ENCODE measurements at places on chromosomes 16 and 17.
A peak's percentile ranks its signal among the peaks of the same experiment; 100 is the strongest.

DNA sequence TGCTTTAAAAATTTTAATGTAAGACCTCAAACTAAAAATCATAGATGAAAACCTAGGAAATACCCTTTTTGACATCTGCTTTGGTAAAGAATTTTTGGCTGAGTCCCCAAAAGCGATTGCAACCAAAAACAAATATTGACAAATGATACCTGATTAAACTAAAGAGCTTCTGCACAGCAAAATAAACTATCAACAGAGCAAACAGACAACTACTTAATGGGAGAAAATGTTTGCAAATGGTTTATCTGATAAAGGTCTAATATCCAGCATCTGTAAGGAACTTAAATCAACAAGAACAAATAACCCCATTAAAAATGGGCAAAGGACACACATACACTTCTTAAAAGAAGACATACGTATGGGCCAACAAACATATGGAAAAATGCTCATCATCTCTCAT is 242.5 kb downstream of the BCAS3 start:
- no peak for DNase-seq

DNA sequence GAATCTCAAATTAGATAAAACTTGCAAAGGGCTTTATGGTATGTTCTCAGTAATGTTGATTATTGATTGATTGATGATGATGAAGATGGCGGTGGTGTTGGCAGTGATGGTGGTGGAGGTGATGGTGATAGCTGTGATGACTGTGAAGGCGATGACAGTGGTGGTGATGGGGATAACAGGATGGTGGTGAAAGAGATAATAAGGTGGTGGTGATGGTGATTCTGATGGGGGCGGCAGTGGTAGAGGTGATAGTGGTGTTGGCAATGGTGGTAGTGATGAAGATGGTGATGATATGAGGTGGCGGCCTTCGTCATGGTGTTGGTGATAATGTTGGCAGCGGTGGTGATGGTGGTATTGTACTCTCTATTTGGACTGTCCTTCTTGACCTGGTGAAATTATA is 238.3 kb downstream of the XYLT1 start:
- DNase-seq, result no peak

DNA sequence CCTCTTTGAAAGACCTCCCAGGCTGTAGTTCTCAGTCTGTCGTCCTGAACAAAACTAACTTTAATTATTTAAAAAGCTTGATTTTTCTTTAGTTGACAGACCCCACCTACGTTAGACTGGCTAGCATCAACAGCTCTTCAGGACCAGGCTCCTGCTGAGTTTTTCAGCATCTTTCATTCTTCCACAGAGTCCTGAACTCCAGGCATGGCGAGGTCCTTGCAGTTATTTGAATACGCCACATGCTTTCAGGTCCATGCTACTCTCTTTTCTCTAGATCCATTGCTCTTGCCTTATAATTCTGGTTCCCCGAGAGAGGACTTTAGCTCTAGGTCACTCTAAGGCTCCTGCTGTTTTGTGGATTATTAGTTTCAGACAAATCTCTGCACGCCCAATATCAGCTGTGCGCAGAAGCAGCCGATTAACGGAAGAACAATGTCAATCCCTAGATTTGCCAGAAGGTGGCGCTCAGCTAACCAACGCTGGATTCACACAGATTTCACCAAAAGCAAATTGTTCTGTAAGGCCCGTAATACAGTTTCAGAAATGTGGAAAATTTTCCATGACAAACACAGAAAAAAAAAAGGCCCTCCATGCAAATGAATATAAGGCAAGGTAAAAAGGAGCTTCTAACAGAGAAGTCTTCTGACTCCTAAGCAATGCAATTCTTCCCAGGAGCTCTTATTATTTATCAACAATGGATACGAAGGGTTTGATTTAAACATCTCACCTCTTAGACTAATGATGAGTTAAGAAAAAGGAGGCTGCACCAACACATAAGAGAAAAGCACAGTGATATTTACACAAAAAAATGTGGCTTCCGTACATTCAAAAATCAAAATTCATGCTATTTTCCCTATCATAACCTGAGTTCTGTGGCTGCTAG is 33.5 kb upstream of the BCO1 start:
- peak; percentile 18 for DNase-seq

DNA sequence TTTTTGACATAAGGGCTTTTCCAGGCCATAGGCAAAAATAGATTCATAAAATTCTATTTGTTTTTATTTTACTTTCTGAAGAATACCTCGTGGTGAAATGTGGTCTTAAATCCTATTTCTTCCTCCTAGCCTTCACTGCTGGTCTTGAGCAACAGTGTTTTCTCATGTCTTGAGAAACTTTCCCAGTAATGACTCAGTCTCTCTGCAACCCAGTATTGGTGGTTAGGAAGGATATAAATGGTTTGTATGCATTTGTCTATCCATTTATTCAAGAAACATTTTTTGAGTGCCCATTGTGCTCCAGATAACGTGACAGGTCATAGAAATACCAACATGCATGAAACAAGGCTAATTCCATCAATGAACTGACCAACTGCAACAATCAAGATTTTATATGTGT is 213.9 kb downstream of the TMEM114 start:
- DNase-seq, result no peak

DNA sequence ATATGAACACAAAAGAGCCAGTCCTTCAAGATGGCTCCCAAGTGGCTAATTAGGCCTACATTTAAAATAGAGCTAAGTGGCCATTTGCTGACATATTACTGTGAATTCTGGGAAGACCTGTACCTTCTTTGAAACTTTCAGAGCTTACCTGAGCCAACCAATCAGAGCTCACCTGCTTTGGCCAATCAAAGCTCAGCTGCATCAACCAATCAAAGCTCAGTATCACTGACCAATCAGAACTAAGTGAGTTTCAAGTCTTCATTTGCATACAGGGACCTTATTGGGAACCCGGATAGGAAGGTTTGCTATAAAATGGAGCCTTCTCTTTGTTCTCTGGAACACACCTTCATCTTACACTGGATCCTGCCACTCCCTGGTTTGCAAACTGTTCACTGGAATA is 63.7 kb downstream of the FOXL1 start:
- no peak for DNase-seq

- DNase-seq, result no peak
Observed at GRCh38 chr17:9956474-9957131, 51.5 kb upstream of the RCVRN start.

GRCh38 chr17:2980211-2980903 is 83.0 kb downstream of the OR1D5 start:
- no peak for DNase-seq

- no peak for DNase-seq
Observed at GRCh38 chr16:54291656-54292487, 5.3 kb upstream of the IRX3 start.

DNA sequence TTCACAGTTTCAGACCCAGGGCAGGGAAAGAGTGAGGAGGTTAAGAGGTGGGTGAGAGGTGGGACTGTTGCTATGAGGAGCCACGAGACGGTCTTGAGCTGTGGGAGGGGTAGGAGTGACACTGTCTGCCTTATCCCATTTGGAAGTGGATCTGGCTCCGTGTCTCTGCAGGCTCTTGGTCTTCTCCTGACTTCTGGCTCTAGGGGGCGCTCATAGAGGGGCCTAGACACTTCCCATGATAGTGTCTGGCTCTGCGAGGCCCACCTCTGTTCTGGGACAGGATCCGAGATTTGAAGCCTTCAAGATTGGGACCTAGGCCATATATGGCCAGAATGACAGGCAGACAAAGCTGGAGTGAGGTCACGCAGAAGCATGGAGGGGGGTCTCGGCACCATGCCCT is 204.5 kb downstream of the GSG1L start:
- no peak for DNase-seq

DNA sequence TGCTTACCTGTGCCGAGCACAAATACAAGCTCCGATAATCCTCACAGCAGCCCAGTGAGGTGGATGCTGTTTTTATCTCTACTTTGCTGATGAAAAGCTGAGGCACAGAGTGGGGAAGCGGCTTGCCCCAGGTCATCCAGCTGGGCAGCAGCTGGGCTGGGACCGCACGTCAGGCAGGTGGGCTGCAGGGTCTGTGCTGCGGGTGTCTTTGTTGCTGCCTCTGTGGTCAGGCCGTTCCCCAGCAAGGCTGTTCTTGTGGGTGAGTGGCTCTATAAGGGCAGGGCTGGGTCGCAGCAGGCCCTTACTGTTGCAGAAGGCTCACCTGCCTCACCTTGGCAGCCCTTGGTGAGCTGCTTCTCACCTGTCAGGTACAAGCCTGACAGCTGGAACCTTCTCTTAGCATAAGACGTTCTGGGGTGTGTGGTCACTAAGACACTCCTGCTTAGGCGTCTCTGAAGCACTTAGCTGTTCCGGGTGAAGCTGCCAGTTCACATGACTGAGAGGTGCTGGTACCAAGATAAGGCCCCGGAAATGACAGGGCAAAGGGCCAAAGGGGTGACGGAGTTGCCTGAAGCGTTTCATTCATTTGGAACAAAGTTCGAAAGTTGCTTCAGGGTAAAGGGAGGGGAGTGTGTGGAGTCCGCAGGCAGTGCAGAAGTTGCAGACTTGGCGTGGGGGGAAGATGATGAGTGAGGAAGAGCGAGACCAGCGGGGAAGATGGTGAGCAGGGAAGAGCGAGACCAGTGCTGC is 17.4 kb downstream of the IRF8 start:
- DNase-seq, result no peak

DNA sequence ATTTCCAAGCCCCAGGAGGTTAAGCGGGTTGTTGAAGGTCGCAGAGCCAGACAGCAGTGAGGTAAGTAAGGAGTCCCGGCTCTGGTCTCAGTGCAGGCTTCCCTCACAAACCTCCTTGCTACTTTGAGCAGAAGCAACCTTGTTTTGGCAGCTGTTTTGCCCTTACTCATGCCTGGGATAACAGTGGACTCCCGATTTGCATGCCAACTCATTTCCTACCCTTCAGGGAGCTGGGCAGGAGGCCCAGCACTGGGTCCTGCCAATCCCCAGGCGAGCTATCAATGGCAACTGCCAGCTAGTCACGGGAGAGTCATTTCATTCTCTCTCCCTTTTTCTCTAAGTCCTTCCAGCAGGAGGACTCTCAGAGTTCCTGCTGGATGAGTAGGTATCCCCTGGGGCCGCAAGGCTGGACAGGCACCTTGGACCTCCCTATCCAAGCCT is 72.0 kb upstream of the KSR1 start:
- DNase-seq, result no peak

GRCh38 chr17:17175340-17175739 is 30.8 kb downstream of the PLD6 start:
- DNase-seq, result no peak

GRCh38 chr17:81336296-81336929 is 41.3 kb upstream of the SLC38A10 start:
- DNase-seq, result no peak

DNA sequence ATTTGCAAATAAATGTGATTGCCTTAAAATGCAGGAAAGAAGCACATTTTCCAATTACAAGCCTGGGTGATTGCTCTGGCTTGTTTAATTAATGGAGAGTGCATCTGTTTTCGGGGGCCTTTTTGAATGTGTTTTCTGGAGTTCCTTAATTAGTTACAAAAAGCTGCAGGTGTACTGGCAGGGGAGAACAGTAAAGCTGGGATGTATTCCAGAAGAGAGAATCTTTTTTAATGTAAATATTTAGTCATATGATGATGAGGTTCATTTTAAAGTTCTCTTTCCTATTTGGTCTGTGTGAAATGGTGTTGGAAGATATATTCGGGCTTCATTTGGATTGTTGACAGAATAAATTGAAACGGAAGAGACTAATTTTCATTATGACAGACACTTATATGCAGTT is 70.9 kb upstream of the N4BP1 start:
- DNase-seq, result no peak

GRCh38 chr17:79933863-79934652 is 94.8 kb upstream of the CBX4 start:
- peak; percentile 24 for DNase-seq

DNA sequence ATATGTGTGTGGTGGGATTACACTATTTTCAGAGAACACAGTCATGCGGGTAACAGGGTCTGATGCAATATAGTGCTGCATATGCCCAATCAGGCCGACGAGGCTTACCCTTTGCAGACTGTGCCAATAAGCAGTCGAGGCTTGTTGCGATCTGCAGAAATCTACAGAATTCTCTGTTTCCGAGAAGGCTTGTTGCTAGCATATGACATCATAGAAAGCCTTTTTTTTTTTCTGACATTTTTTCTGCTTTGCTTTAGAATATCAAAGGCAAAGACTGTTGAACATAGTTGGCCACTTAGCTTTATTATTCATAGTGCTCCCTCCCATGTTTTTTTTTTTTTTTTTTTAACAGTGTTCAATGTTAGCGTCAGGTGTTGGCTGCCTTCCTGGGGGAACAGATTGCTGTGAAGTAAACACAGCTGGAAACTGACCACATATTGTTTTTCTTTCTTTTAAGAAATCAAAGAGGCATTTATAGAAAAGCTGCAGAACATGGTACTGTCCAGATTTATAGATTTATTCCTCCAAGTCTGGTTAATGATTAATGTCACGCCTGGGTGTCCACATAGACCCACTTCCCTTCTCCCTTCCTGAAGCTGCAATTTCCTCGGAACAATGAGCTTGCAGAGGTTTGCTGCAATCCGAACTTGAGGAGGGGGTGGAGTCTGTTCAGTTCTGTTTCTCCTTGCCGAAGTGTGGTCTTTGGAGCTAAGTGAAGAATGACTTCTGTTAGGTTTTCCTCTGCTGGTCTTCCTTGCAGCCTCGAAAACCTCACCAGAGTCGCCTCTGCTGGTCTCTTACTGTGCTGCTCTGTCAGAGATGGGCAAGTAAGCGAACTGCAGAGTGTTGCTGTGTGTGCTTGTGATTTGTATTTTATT is 87.3 kb downstream of the MAP2K6 start:
- no peak for DNase-seq

- peak; percentile 30 for DNase-seq
Observed at GRCh38 chr17:6753006-6753445, 2.8 kb upstream of the XAF1 start.

DNA sequence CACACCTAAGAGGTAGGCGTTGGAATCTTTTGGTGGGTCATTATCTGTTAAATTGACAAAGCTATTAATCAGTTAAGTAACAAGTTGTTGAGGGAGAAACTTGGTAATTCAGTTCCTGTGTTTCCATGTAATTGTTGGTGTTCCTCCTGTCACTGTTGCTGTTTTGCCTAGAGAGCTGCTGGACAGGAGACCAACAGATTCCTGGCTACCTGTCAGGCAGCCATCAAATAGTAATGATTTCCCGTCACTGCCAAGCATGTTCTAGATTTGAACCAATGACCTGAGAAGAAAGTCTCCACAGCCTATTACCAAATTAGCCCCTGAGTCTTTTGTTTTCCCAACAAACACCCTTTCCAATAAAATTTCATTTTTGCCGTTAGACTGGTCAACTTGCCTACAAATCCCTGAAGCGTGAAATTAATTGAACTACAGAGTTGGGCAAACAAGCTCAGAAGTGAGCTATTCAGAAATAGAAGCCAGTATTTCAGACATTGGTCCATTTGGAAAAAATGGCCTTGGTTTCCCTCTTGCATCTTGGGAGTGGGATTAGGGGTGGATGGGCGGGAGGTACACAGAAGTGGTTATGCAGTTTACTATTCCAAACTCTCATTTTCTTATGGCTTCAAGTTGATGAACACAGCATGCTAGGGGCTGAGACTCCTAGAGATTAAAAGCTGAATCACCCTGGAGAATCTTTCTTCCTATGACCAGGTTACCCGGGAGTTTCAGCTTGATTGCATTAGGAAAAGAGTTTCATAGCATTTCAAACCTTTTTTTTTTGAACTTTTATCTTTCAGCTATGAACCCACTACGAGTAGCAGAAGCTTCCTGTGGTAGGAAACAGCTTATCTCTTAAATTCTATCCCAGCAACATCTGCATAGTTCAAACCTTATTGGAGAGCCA is 262.8 kb upstream of the MAF start:
- DNase-seq, result peak; percentile 6

- no peak for DNase-seq
Observed at GRCh38 chr17:48027322-48027981, 10.1 kb downstream of the COPZ2 start.

- no peak for DNase-seq
Observed at GRCh38 chr17:68649324-68649723, 48.2 kb upstream of the FAM20A start.
